ENCODE measurements at places on chromosomes 7 and 10.
A peak's percentile ranks its signal among the peaks of the same experiment; 100 is the strongest.

DNA sequence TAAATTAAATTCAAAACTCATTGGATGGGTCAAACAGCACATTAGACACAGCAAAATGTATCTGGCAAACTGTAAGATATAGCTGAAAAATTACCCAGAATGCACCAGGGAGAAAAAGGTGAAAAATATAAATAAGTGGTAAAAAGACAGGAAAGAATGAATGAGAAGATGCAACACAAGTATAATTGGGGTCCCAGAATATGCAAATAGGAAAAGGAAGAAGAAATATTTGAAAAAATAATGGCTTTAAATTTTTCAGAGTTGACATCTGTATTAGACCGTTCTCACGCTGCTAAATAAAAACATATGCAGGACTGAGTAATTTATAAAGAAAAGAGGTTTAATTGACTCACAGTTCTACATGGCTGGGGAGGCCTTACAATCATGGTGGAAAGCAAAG is 167.7 kb upstream of the PLXNA4 start:
- DNase-seq: no peak

DNA sequence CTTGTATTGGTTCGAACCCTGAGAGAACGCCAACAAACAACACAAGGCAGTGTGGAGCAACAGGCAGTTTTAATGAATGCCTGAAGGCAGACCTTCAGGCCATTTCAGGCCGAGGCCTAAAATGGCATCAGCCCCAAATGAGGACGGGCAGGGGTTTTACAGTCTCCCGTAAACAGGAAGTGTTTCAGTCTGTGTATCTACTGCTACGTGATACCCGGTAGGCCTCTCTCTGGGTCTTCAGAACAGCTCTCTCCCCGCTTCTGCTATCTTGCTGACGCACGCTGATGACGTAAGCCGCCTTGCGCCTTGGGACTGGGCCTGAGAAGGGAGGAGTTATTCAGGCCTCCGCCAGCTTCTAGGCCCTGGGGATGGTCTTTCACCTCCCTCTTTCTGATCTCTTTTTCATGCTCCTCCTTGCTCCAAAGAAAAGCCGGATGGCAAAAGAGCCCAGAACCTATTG is 67.7 kb downstream of the ST8SIA6 start:
- no peak for DNase-seq

GRCh38 chr10:123666318-123667236 is at the start of gene GPR26:
TSS of gene GPR26 (plus strand) at chr10:123666355. CDS start at chr10:123666408, 53 bp downstream.
- DNase-seq: no peak

GRCh38 chr7:1961701-1962276 is 271.0 kb downstream of the MAD1L1 start:
- peak; percentile 62 for DNase-seq

DNA sequence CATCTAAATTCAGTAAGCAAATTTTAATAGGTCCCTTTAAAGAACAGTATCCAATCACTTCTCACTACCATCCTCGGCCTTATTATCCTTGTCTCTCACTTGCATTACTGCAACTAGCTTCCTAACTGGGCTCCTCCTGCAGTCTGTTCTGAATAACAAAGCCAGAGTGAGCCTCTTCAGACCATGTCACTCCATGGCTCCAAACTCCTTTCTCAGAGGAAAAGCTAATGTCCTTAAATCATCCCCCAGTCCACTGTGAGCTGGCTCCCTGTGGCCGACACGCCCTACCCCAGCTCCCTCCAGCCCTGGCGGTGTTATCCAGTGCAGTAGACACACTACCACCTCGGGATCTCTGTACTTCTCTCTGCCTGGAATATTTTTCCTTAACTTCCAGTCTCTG is 80.0 kb downstream of the EPC1 start:
- no peak for DNase-seq

DNA sequence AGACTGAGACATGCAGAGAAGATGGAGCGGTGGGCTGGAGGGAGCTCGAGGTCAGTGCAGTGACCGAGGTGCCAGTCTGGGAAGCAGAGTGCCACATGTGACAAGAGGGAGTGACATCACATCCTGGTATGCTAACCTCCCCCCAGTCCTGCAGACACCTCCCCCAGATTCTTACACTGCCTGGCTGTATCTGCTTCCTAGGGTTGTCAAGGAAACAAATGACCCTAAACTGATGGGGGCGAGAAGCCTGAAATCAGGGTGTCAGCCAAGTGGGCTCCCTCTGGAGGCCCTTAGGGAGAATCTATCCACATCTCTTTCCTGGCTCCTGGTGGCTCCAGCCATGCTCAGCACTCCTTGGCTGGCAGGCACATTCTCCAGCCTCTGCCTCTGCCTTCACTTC is 316.1 kb upstream of the ZMIZ1 start:
- no peak for DNase-seq

DNA sequence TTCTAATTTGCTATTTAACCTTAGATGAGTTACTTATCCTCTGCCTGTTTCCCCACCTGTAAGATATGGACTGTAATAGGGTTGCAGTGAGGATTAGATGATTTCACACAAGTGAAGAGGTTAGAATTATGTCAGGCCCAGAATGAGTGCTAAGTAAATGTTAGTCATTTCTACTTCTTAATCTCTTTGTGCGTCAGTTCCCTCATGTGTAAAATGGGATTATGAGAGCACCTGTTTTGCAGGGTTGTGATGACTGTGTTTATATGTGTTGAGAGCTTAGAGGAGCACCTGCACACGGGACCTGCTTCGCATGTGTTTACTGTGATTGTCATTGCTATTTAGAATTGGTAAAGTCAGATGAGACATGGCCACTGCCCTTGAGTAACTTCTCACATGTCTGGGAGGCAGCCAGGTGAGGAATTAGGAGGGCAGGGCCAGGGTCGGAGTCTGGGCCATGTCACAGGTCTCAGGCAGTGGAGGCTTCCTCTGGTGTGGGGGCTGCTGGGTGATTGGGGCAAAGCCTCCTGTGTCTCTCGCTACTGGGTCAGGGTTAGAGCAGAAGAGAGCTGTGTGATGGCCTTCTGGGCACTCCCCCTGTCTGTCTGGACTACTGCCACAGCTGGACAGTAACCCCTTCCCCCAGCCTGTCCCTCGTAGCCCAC is 106.7 kb downstream of the WDFY4 start:
- DNase-seq: no peak

- peak; percentile 37 for DNase-seq
Measured at GRCh38 chr7:151428378-151429236, 11.3 kb downstream of the CRYGN start.

DNA sequence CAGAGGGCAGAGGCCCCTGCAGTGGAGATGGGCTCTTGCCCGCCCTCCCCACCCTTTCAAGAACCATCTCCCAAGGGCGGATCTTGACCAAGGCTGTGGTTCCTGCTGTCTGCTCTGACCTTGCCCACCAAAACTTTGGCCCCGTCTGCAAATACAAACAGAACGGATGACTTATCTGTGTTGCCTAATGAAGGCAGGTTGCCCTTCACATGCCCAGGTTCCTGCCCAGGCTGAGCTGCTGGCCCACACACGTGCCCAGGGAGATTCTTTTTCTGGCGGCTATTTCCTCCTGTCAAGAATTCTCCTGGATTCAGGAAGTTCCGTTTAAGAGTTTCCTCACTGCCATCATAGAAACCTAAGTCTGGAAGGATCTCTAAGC is 78.3 kb downstream of the PROSER2 start:
- DNase-seq: no peak

DNA sequence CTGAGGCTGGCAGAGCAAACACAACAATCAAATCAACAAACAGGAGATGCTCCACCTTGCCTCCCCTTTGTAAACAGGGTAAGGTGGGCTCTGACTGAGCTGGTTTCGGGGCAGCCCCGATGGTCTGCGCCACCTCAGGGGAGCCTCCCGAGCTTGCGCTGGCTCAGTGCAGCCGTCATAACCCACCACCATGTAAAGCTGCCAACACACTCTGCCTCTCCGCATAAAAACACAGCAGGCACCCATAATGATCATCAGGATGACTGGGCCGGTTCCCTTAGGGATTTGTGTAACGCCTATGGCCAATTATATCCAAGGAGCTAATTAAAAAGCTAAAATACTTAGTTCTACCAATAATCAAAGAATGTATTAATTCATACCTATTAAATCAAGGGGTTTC is 124.5 kb downstream of the PRPF18 start:
- DNase-seq: no peak

DNA sequence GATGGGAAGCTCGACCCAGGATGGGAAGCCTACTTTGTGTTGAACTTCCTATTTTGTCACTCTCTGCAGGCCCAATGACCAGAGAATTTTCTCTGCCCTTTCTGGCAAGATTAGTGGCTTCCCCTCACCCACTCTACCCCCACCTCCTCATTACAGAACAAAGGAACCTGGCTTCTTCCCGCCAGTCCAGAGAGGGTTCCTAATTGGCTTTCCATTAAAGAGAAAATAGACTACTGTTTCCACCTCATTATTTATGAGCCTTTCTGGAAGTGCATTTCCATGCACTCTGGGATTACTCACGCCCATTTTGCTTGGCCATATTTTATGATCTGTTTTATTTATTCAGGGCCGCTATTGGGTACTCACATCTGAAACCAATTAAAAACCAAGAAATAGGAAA is 94.9 kb upstream of the TCF7L2 start:
- no peak for DNase-seq
